Stimulated activated CD8-positive, alpha-beta memory T cell treated with anti-CD3 and anti-CD28 coated beads, Interleukin-15, amount 100 ng/mL, for 48 hours (primary cell): ENCODE measurements at places on chromosomes 11 and 22.
A peak's percentile ranks its signal among the peaks of the same experiment; 100 is the strongest.

GRCh38 chr11:128854841-128855240 is 12.3 kb downstream of the KCNJ1 start:
- DNase-seq = no peak

DNA sequence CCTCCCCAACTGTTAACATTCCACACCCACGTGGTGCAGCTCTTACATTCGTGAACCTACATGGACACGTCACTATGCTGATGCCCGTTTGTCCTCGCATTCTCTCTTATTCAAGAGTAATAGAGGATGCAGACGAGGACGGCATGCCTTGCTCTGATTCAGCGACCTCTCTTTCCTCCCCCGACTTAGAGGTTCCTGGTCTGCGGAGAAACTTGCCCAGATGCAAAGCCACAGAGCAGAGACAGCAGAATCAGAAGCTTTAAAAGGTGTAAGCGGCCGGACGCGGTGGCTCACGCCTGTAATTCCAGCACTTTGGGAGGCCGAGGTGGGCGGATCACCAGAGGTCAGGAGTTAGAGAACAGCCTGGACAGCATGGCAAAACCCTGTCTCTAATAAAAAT is 288.0 kb downstream of the NTM start:
- DNase-seq = no peak

DNA sequence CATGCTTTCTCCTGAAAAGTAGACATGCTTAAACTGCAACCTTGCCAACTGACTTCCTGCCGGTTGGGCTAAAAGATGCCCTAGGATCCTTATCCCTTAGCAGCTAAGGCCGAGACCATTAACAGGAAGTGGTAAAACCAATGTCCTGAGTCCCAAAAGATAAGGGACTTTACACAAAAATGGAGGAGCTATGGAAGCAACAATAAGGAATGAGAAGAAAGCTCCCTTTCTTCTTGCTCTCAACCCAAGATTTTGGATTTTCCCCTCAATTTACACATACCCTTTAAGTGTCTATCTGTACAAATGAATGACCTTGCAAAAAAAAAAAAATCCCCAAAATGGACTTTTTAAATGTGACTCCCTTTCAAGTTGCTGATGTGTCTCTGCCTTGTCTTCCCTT is 11.1 kb downstream of the MRPL17 start:
- DNase-seq = no peak

DNA sequence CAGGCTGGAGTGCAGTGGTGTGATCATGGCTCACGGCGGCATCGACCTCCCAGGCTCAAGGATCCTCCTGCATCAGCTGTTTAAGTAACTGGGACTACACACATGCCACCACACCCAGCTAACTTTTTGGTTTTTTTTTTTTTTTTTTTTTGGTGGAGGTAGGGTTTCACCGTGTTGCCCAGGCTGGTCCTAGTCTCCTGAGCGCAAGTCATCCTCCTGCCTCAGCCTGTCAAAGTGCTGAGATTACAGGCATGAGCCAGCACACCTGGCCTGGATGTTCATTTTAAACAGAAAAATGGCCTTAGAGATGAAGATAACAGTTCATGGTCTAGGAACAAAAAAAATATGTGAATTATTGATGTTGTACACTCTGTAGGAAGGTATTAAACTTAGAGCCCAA is 13.6 kb upstream of the SLC25A18 start:
- no peak for DNase-seq

GRCh38 chr11:128365044-128365443 is 222.3 kb downstream of the ETS1 start:
- no peak for DNase-seq

- DNase-seq = peak; percentile 27
These were observed at the start of gene PDGFD for GRCh38 chr11:104164028-104164520. TSS of gene PDGFD (minus strand) at chr11:104164147.

DNA sequence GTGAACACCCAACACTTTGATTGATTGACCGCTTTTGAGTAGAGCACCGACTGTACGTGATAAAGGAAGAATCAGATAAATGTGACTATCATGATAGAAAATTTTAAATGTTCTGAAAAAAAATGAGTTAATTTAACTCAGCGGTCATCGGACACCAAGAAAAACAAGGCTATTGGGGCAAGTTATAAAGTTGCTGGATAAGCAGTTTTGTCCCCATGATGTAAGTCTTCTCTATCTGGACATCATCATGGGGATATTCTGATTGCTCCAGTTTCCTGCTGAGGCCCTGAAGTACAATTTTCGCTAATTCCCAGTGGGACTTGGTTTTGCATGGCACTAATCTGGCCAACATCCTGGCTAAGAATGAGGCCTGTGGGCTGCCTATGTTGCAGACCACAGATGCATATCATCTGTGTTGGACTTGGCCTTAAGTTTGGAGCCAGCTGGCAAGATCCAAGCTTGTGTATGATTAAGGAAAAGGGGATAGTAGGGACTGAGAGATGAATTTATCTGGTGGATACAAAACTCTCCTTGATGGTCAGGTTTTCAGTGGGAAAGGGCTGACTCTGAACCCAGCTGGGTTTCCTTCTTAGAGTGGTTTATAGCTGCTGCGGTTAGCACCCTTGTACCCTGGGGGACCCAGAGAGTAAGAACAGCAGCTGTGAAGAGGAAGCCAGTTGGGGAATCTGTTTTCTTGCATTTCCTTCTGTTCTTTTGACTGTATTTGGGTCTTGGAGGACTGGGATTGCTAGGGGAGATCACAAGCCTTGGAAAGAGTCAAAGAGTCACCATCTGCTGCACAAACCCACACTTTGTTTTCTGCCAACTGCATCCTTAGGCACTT is 118.3 kb downstream of the SEZ6L start:
- DNase-seq = no peak

DNA sequence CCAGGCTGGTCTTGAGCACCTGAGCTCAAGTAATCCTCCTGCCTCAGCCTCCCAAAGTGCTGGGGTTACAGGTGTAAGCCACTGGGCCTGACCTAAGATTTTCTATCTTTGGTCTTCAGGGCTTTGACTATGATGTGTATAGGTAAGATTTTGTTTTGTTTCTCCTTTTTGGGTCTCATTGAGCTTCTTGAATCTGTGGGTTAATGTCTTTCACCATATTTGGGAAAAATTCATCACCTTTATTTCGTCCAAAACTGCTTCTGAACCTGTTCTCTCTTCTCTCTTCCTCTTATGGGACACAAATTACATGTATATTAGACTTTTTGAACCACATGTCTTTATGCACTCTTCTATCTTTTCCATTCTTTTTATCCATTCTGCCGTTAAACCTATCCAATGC is 100.4 kb downstream of the OSBP2 start:
- DNase-seq = no peak

DNA sequence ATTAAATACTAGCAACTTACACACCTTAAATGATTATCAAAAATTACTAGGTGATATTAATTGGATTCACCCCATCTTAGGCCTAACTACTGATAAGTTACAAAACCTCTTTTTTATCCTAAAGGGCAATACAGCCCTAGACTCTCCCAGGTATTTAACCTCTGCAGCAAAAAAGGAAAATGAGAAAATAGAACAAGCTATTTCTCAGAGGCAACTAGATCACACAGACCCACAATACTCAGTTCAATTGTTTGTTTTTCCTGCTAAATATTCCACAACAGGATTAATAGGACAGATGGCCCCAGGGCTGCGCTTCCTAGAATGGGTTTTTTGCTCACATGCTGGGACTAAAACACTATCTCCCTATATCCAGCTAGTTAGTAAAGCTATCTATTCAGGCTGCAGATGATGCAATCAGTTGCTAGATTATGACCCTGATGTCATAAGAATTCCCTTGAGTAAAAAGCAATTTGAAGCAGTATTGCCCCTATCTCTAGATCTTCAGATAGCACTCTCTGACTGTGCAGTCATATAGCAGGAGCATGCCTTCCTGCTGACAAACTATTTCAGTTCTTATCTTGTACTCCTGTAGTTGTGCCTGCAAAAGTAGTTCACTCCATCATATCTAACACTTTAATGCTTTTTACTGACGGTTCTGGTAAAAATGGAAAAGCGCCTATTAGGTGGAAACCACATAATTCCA is 1595.5 kb upstream of the TENM4 start:
- no peak for DNase-seq

GRCh38 chr11:68808787-68809186 is 32.9 kb downstream of the CPT1A start:
- DNase-seq = no peak

DNA sequence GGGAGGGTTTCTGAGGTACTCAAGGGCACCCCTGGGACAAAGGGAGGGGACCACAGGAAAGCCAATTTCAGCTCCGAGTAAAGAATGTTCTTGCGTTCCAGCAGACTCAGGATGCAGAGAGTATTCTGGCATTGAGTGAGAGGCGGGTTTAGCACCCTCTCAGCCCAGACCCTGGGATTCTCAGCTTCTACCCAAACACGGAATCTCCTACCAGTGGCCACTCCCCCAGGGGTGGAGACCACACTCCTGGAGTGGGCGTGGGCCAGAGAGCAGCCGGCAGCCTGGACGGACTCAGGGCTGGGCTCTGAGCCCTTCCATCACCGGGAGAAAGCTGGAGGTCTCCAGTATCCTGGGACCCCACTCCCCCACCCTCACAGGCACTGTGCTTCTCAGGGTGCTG is 26.1 kb upstream of the TTLL12 start:
- DNase-seq = no peak

- DNase-seq = no peak
These were observed 5.8 kb downstream of the MGAT3 start for GRCh38 chr22:39462443-39463221.
